ENCODE measurements at places on chromosomes 3 and 15. TPM values are rescaled to one million over a fixed set of nuclear protein-coding genes. Genes with fewer than 3 reads are reported as not detected.

DNA sequence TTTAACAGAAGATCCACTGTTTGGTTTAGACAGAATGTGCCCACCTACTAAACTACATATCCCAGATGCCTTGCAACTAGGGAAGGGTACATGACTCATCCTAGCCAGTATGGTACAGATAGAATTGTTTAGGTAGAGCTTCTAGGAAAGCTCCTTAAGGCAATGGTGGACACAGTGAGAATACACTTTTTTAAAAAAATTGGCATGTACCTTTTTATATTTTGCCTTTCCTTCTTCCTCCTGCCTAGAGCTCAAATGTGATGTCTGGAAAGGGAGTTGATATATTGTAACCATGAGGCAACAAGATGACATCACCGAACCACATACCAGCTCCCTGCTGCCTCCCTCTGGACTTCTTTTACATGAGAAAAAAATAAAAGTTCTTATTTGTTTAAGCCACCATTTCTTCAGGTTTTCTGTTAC, 14.4 kb upstream of the C3orf80 start:
- no peak for DNase-seq

- no peak for DNase-seq
Observed at GRCh38 chr15:56917652-56918045, 795 bp upstream of the TCF12 start.

DNA sequence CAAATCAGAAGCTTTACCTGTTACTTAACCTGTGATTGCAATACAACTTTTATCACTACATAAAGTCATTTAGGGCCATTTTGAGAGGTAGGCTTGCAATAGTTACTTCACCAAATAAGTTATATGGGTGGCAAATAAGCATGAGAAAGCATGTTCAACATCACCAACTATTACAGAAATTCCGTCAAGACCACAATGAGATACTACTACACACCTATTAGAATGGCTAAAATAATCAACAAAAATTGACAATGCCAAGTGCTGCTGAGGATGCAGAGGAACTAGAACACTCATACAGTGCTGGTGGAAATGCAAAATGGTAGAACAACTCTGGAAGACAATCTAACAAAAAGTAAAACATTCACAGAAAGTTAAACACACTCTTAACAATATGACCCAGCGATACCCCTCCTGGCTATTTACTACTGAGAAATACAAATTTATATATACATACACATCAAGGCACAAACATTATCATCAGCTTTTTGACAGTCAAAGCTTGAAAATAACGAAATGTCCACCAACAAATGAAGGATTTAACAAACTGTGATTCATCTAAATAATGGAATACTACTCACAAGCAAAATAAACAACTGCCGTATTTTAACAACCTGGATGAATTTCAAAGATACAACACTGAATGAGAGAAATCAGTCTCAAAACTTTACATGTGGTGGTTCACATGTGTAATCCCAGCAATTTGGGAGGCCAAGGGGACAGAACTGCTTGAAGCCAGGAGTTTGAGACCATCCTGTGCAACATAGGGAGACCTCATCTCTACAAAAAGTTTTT, 82.9 kb downstream of the MYO9A start:
- no peak for DNase-seq

Gene PFN2
- 61.8 TPM for total RNA-seq

Gene TMEM212
- total RNA-seq = not detected

Measured in sigmoid colon (tissue), 7 donors.